ENCODE measurements at places on chromosomes 11 and 22. TPM values are rescaled to one million over a fixed set of nuclear protein-coding genes. Genes with fewer than 3 reads are reported as not detected.

DNA sequence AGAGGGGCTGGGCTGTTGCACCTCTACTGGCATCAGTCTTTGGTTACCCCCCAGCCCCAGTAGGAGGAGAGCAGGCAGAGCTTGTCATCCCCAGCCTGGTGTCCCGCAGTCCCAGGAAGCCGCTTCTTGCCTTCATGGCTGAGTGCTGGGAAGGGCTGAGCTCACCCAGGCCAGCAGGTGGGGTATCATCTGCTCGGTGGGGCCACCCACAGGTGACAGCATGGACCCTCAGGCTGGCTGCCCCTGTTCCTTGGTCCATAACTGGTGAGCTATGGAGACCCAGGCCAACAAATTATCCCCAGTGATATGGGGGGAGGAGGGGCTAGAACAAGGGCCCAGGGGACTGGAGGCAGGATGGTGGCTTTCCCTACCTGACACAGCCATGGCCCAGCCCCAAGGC lies 6.5 kb upstream of the RHOD start:
- H3K27me3 ChIP-seq: no peaks in the 10 kb centered on the region
- H3K4me1 ChIP-seq: no peaks in the 10 kb centered on the region
- H3K4me3 ChIP-seq: no peak overlapping the region
- no peak for ATAC-seq
- no peaks in the 10 kb centered on the region for H3K36me3 ChIP-seq

- H3K27me3 ChIP-seq: no peaks in the 10 kb centered on the region
- no peak overlapping the region for H3K4me3 ChIP-seq
- H3K36me3 ChIP-seq: no peaks in the 10 kb centered on the region
- no peak overlapping the region for H3K27ac ChIP-seq
Measured at GRCh38 chr22:16838073-16838472, 12.9 kb upstream of the XKR3 start.

GRCh38 chr11:57071829-57072228 lies 83.1 kb downstream of the OR5AK2 start:
- H3K4me3 ChIP-seq: no peak overlapping the region
- H3K36me3 ChIP-seq: no peaks in the 10 kb centered on the region
- H3K27me3 ChIP-seq: no peaks in the 10 kb centered on the region
- ATAC-seq: no peak
- H3K4me1 ChIP-seq: no peaks in the 10 kb centered on the region
- H3K27ac ChIP-seq: no peak overlapping the region

DNA sequence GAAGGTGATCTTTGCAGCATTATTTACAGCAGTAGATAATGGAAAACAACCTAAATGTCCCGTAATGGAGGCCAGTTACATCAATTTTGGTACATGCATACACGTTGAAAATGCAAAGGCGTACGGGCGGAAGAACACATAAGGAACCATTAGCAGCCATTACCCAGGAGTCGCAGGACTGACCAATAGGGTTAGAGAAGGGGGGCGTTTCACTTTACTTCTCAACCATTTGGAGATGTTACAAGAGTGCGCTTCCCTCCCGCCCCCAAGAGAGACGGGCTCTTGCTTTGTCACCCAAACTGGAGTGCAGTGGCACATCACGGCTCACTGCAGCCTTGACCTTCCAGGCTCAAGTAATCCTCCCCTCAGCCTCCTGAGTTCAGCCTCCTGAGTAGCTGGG lies 52.8 kb upstream of the SLC35C1 start:
- peaks cover 61% of the 10 kb centered on the region for H3K27me3 ChIP-seq
- H3K36me3 ChIP-seq: no peaks in the 10 kb centered on the region
- H3K4me1 ChIP-seq: no peaks in the 10 kb centered on the region
- H3K27ac ChIP-seq: no peak overlapping the region
- H3K4me3 ChIP-seq: no peak overlapping the region
- no peak for ATAC-seq

DNA sequence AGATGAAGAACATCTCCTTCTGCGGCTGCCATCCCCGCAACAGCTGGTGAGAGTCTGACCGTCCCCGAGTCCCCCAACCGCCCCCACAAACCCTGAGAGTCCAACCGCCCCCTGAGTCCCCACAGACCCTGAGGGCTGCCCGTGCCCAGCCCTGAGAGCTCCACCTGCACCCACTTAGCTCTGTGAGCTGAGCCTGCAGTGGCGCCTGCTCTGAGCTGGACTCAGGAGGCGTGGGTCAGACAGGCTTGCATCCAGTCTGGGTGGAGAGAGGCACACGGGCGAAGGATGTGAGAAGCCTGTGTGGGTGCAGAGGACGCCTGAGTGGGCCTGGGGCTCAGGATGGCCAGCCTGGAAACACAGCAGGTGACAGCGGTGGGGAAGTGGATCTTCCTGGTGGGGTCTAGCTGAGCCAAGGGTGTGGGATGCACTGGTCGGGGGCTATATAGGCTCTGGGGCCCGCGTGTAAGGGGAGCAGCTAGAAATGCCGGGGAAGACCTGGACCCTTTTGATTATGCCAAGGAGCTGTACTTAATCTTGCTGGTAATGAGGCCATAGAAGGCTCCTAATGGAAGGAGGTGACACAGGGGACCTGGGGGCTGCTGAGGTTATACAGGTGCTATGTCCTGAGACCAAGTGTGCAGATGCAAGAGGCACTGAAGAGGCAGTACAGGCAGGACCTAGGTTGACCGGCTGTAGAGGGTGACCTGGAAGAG lies 6.5 kb downstream of the MAPK8IP2 start:
- H3K4me3 ChIP-seq: no peak overlapping the region
- H3K4me1 ChIP-seq: no peaks in the 10 kb centered on the region
- H3K27ac ChIP-seq: no peak overlapping the region
- no peaks in the 10 kb centered on the region for H3K36me3 ChIP-seq

DNA sequence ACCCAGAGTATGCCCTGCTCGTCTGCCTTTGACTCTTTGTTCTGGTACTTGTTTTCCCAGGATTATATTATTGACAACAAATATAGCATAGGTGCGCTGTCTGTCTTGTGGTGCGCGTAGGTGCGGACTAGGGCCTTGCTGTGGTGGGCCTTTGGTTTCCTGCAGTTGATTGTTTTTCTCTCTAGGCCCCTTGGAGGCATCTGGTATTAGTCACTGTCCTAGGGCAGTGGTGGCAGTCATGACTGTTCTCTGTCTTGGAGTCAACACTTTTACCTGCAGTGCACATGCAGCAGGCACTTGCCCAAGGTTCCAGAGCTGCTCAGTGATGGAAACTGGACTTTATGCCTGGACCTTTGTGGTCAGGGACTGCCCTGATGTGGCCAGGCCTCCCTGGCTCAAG lies 18.6 kb downstream of the PPP6R2 start:
- no peak overlapping the region for H3K27ac ChIP-seq
- no peak overlapping the region for H3K4me3 ChIP-seq
- peaks cover 3% of the 10 kb centered on the region for H3K4me1 ChIP-seq
- ATAC-seq: no peak

DNA sequence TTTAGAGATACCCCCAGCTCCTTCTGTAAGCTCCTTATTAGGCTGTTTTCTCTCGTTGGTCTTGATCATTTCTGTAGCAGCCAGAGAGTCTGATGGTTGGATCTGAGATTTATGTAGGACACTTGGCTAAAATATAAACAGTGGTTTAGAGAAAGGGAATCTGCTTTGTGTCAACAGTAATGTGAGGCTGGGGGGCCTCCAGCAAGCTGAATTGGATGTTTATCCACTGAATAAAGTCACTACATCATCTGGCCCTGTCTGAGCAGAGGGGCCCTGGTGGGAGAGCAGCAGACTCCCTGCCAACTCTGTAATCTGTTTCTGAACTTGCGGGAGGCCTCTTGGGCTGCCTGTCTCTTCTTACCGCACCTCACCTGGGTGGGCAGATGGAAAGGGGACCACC lies 328.5 kb upstream of the PLET1 start:
- ATAC-seq: no peak
- peak overlapping the region; percentile 47 for H3K27ac ChIP-seq
- H3K4me3 ChIP-seq: no peak overlapping the region
- H3K36me3 ChIP-seq: no peaks in the 10 kb centered on the region
- H3K4me1 ChIP-seq: no peaks in the 10 kb centered on the region
- no peaks in the 10 kb centered on the region for H3K27me3 ChIP-seq

DNA sequence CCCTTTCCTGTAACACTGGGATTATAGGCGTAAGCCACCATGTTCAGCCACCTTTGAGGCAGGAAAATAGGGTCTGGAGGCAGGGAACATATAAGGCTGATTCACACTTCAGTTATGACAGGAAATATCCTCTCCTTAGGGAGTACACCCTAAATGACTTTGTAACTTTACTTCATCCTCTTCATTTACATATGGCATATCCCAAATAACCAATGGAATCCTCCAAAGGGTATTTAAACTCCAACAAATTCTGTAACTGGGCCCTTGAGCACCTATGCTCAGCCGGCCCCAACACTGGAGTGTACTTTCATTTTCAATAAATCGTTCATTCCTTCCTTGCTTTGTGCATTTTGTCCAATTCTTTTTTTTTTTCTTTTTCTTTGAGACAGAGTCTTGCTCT lies 1.6 kb upstream of the KAT5 start:
- peak overlapping the region; percentile 100 for H3K27ac ChIP-seq
- H3K27me3 ChIP-seq: no peaks in the 10 kb centered on the region

GRCh38 chr22:33874206-33874605 lies 46.1 kb downstream of the LARGE1 start:
- H3K36me3 ChIP-seq: no peaks in the 10 kb centered on the region
- H3K4me1 ChIP-seq: no peaks in the 10 kb centered on the region
- no peak overlapping the region for H3K4me3 ChIP-seq
- no peak for ATAC-seq
- H3K27me3 ChIP-seq: no peaks in the 10 kb centered on the region

- no peaks in the 10 kb centered on the region for H3K36me3 ChIP-seq
- no peaks in the 10 kb centered on the region for H3K27me3 ChIP-seq
- peak; percentile 22 for ATAC-seq
- H3K4me3 ChIP-seq: no peak overlapping the region
- H3K27ac ChIP-seq: peak overlapping the region; percentile 46
Measured at GRCh38 chr11:76793391-76794291, 10.5 kb downstream of the TSKU start.

DNA sequence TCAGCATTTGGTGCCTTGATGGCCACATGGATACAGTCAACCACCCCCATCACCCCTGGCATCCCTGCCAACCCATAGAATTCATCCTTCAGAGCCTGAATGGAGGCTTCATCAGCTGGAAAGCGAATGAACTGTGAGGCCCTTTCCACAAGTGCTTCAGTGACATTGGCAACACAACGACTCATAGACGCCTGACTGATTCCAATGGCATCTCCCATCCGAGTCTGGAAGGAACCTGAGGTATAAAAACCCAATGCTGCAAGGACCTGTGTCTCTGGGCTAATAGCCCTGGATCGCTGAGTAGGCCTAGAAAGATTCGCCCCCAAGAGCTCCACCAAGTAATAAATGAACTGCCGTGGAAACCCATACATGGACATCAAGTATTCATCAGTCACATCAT lies 1.3 kb downstream of the HARBI1 start:
- no peak overlapping the region for H3K4me3 ChIP-seq
- H3K27me3 ChIP-seq: no peaks in the 10 kb centered on the region
- peaks cover 14% of the 10 kb centered on the region for H3K4me1 ChIP-seq
- no peaks in the 10 kb centered on the region for H3K36me3 ChIP-seq
- no peak for ATAC-seq

- no peaks in the 10 kb centered on the region for H3K36me3 ChIP-seq
- no peak for ATAC-seq
- no peaks in the 10 kb centered on the region for H3K27me3 ChIP-seq
- no peaks in the 10 kb centered on the region for H3K4me1 ChIP-seq
- H3K27ac ChIP-seq: no peak overlapping the region
- no peak overlapping the region for H3K4me3 ChIP-seq
Measured at GRCh38 chr11:107819361-107820014, 39.1 kb downstream of the SLC35F2 start.

DNA sequence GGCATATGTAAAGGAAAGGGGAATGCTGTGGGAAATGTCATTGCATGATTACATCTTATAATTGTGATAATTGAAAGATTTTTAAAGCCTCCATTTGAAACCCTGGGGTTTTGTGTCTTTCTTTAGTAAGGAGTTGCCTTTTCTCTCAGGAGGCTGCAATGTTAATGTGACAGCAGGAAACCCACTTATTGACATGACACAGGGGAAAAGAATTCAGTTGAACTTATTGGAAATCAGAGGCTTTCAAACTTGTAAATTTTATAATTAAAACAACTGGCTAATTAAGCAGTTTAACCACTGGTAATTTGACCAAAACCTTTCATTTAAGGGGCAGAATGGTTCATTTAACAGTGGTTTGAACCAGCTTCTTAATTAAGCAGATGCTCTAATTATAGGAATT lies 31.2 kb downstream of the MRPL48 start:
- H3K27ac ChIP-seq: no peak overlapping the region
- H3K27me3 ChIP-seq: no peaks in the 10 kb centered on the region

DNA sequence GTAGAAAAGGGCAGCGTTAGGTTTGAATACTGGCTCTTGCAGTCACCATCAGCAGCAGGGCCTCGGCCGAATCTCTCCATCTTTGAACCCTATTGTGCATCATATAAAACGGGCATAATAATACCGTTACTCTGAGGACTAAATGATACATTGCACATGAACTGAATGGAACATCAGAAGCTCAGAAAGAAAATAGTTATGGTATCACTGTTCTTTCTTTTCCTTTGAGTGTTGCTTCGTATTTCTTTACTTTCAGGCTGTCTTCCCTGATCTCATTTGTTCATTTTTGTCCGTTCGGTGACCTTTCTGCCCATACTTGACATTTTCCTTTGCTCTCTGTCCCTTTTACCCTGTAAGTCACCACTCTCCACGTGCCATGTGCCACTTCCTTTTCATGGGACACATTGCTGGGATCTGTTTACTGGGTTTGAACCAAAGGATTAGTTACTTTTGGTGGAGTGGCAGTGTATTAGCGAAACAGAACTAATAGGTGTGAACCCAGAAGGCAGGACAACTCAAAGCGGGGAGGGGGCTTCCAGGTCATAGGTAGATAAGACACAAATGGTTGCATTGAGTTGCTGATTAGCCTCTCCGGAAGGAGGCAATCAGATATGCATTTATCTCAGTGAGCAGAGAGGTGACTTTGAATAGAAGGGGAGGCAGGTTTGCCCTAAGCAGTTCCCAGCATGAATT lies 717 bp upstream of the ZNF202 start:
- H3K36me3 ChIP-seq: no peaks in the 10 kb centered on the region
- ATAC-seq: no peak
- H3K27me3 ChIP-seq: no peaks in the 10 kb centered on the region
- peaks cover 23% of the 10 kb centered on the region for H3K4me1 ChIP-seq
- no peak overlapping the region for H3K27ac ChIP-seq

DNA sequence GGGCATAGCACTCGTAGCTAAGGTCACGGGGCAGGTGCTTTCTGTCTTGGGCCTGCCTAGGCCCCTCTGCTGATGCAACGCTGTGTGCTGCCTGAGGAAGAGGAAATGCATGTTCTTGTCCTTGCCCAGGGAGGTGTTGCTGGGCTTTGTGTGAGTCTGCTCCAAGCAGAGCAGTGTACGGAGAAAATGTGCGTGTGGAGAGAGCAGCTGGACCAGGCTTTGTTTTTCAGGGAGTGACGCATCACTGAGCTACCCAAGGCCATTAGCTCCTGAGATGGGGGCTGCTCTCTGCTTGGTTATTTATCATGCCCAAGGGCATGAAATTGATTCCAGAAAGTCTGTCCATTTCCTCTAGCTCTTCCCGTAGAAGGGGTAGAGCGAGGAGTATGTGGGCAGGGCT lies 82.9 kb upstream of the THY1 start:
- H3K27me3 ChIP-seq: no peaks in the 10 kb centered on the region
- H3K27ac ChIP-seq: no peak overlapping the region
- H3K36me3 ChIP-seq: no peaks in the 10 kb centered on the region
- H3K4me1 ChIP-seq: no peaks in the 10 kb centered on the region

MTMR3 gene
- 42.0 TPM for total RNA-seq

PVALB gene
- not detected for total RNA-seq

OR8D1 gene
- total RNA-seq: not detected

ANKRD49 gene
- 12.5 TPM for total RNA-seq

CREB3L1 gene
- total RNA-seq: 1.9 TPM

ALDH3B1 gene
- 13.7 TPM for total RNA-seq

Data from gastroesophageal sphincter (tissue), 4 donors.